ENCODE measurements at places on chromosomes 3 and 15.
A peak's percentile ranks its signal among the peaks of the same experiment; 100 is the strongest.

- no peak for DNase-seq
Measured at GRCh38 chr3:156658732-156659090, 15.7 kb upstream of the TIPARP start.

GRCh38 chr15:80450811-80451321, 46.7 kb downstream of the ARNT2 start:
- no peak for DNase-seq

GRCh38 chr15:34583399-34584329, at the start of gene GOLGA8B:
TSS of gene GOLGA8B (minus strand) at chr15:34583651. CDS start at chr15:34535912, 47,739 bp downstream.
- DNase-seq, result peak; percentile 13

- DNase-seq, result no peak
Measured at GRCh38 chr3:128151758-128152274, 1.5 kb upstream of the EEFSEC start.

GRCh38 chr15:76972389-76973361, 22.3 kb upstream of the PSTPIP1 start:
- DNase-seq, result no peak

DNA sequence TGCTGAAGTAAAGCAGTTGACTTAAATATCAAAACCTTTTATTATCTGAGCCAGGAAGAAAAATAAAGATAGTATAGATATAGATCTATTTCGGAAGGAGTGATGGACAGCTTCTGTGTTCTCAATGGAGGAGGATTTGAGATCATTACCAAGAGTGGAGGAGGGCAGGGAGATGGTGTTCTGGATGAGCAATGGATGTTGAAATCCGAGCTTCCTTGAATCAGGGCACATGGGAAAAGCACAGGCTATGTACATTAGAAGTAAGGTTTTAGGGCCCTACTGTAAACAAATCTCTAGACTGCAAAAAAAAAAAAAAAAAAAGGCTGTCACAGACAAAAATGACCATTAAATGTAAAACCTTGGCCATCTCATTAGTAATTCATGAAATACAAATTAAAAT, 43.2 kb downstream of the GTPBP8 start:
- DNase-seq, result no peak

DNA sequence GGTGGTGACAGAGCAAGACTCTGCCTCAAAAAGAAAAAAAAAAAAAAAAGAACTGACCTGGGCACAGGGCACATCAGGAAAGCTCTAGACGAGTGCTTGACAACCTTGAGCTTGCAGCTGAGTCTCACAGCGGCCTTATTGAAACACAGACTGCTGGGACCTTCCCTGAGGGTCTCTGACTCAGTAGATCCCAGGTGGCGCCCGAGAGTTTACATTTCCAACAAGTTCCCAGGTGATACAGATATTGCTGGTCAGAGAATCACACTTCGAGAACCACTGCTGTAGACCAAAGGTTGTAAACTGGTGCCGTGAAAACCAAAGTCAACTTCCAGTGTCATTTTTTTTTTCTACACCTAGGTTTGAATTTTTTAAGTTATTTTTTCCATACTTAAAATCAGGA, 573.2 kb upstream of the MDFIC2 start:
- no peak for DNase-seq

- no peak for DNase-seq
Measured at GRCh38 chr3:52730681-52731080, 24.8 kb downstream of the SPCS1 start.

- DNase-seq, result no peak
Measured at GRCh38 chr3:63364910-63365309, 86.8 kb downstream of the SYNPR start.

GRCh38 chr15:92124657-92125010, 269.0 kb upstream of the ST8SIA2 start:
- no peak for DNase-seq

- DNase-seq, result no peak
Measured at GRCh38 chr3:105865867-105866350, 2.9 kb downstream of the CBLB start.

GRCh38 chr15:38671675-38672254, 107.2 kb upstream of the RASGRP1 start:
- DNase-seq, result no peak

GRCh38 chr3:105365081-105365390, 1.7 kb upstream of the ALCAM start:
- no peak for DNase-seq

GRCh38 chr3:68972358-68972979, 40.1 kb upstream of the TAFA4 start:
- DNase-seq, result peak; percentile 69

- DNase-seq, result no peak
Measured at GRCh38 chr3:74390121-74390877, 224.2 kb downstream of the CNTN3 start.

GRCh38 chr3:4225005-4225471, 78.1 kb upstream of the SETMAR start:
- no peak for DNase-seq

DNA sequence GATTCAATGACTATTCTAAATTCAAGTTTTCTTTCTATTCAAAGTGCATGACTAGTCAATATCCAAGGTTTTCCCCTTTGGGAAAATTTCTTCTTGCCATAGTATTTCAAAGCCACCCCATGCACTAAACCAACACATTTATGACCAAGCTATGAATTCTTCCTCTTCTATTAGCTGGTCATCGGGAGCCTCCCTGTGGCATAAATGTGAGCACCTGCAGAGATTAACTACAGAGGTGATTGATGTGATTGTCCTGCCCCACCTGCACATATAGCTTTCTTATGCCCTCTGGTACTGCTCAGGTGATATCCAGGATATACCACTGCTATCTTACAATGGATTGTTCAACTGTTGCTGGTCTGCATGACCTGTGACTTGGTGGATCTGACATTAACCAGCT, 694.9 kb downstream of the ZBBX start:
- no peak for DNase-seq

GRCh38 chr3:131360191-131360755, 21.3 kb upstream of the NUDT16 start:
- no peak for DNase-seq

- DNase-seq, result no peak
Measured at GRCh38 chr15:87604857-87605446, 651.6 kb downstream of the NTRK3 start.

DNA sequence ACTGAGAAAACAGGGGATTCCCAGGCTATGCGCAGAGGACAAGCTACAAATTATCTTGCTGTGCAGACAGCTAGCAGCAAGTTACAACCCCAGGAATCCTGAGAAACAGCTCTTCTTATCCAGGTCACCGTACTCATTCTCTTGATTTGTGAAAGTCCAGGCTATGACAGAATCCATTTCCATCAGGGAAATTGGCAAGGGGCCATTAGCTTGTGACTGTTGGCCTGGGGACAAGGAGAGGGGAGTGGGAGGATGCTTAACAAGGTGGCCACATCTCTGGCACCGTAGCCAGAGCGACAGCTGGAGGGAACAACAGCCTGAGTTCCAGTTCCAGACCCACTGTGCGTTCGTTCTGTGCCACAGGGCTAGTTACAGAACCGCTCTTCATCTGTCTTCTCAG, 44.9 kb upstream of the PLXNA1 start:
- no peak for DNase-seq

GRCh38 chr3:179292450-179292849, 30.4 kb upstream of the ZNF639 start:
- DNase-seq, result no peak

DNA sequence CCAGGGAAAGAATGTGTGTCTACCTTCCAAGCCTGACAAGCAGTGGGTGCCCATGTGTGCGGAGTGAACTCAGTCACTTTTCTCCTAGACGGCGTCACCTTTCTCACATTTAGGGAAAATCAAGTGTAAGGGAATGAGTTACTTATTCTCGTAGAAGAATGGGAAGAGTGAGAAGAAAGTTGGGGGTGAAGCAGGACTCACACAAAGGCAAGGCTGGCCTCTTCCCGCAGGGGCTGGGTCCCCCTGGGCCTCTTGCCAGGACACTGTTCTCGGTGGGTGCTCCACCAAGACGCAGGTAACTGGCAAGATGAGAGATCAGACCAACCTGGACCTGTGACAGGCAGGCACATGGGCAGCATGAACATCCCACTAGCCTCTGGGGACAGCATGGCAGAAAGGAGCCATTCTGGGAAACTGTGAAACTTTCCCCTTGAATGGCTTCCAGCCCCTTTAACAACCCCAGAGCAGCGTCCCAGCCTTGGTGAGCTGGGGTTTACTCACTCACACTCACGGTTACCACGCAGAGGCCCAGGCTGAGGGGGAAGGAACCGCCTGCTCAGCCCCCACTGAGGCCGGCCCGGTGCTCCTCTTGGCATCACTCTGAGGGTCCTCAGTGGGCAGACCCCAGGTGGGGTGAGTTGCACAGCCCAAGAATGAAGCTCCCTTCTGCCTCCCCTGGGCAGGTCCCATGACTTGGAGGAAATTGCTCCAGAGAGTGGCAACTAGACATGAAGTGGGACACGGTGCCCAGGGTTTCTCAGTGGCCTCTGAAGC, 15.0 kb upstream of the SRP14 start:
- DNase-seq, result no peak

- DNase-seq, result no peak
Measured at GRCh38 chr15:66229790-66230465, 23.6 kb downstream of the MEGF11 start.

- no peak for DNase-seq
Measured at GRCh38 chr15:79887054-79887930, 9.5 kb downstream of the MTHFS start.

DNA sequence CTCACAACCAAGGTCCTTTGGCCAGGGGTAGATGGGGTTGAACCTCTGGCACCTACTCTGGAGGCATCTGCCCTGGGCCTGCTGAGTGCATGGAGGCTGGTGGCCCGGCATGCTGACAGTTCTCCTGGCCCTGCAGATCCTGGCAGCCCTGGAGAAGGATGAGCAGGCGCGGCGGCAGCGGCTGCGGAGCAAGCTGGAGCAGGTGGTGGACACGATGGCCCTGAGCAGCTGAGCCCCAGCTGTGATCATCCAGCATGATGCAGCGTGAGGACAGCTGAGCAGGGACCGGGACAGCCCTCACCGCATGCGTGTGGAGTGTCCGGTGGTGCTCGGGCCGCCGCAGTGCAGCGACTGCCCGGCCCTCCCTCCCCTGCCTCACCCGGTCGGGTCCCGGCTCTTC, 50.9 kb downstream of the PLXNA1 start:
- no peak for DNase-seq

DNA sequence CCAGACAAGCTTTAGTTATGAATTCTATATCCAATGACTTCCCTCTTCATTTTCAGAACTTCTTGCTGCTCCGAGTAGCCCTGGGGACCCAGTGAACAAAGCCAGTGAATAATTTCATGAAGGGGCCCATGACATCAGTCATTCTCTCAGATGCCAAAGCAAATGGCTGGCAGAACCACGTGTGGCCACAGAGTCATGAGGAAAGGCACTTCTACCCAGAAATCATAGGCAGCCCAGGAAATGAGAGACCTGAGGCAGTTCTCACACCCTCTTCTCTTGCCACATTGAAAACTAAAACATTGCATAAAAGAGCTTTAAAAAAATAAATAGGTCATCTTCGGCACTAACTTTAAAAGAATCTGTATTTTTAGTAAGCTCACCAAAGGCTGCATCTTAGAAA, 4.3 kb upstream of the UACA start:
- DNase-seq, result no peak

DNA sequence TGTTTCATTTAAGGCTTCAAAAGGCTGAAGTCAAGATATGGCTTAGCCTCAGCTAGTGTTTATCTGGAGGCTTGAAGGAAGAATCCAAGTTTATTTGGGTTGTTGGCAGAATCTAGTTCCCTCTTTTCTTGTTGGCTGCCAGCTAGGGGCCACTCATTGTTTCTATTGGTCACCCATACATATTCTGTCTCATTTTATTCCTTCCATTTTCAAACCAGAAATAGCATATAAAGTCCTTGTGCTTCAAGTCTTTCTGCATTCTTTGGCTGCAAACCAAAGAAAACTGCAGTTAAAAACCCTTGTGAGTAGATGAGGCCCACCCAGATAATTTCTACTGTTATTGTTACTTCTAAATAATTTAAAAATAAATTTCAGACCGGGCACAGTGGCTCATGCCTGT, 301.7 kb downstream of the OXSM start:
- no peak for DNase-seq

DNA sequence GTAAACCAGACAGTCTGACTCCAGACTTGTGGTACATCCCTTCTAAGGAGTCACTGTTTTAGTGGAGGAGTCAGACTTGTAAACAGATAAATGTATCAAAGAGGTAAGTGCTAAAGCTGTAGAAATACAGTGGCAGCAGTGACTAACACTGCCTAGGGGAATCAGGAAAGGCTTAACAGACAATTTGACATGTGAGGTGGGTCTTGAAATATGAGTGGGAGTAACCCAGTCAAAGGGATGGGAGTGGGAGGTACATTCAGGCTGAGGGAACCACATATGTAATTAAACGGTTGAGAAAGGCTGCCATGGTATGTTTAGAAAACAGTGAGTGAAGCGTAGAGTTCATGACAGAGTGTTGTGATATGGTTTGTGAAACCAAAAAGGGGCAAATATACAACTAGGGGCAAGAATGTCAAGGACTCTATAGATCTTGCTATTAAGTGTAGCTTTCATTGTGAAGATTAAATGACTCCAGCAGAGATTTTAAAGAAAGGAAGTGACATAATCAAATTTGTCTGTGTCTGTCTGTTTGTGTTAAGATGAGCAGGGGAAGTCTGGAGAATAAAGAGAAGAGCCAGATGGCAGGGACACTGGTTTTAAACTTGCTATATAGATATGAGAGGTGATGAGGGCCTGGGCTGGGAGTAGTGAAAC, 11.2 kb upstream of the ALCAM start:
- DNase-seq, result no peak

DNA sequence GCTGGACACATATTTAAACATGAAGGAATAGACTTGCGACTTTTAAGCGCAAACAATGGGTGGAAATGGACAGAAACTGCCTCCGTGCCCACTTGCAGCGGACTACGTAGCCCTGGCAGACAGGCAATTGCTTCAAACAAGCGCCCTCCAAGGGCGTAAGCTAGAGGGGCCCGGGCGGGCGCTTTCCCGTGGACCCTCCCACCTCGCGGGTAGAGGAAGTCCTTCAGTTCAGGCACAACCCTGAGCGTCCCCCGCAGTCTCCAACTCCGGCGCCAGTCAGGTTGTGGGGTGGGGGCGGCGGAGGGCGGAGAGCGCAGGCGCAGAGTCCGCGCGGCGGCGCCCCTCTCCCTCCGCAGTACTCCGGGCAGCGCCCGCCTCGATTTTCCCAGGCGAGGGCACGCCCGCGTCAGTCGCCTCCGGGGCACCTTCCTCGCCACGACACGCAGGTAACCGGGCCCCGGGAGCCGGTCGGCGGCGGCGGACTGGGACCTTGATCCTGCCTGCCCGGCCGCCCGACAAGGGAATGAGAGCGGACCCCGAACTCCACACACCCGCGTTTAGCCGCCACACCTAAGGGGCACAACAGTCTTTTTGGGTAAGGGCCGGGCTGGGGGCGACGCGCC, at the start of gene SLC35G2:
TSS of gene SLC35G2 (plus strand) at position 358 of the 623 bp plus-strand sequence. CDS start 35,335 bp downstream, outside the sequence.
- DNase-seq, result peak; percentile 35

DNA sequence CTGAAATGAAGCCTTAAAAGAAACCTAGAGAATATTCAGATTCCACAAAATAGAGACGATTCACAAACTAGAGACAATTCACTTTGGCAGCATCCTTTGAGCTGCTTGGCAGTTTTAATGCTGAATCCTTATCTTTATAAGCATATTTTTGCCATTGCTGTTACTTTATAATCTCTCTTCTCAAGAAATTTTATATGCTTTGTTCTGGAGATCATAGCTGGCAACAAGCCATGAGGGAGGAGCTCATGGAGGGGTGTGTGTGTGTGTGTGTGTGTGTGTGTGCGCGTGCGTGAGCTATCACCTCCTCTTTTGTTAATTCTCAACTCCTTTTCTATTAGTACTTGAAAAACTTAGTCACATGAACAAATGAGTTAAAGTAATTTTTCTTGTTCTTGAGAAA, 495.0 kb upstream of the RGMA start:
- no peak for DNase-seq

GRCh38 chr15:31367021-31367729, 40.5 kb downstream of the KLF13 start:
- DNase-seq, result no peak

GRCh38 chr3:46693892-46694226, 380 bp upstream of the ALS2CL start:
- no peak for DNase-seq
